ENCODE measurements at places on chromosomes 5 and 9.

DNA sequence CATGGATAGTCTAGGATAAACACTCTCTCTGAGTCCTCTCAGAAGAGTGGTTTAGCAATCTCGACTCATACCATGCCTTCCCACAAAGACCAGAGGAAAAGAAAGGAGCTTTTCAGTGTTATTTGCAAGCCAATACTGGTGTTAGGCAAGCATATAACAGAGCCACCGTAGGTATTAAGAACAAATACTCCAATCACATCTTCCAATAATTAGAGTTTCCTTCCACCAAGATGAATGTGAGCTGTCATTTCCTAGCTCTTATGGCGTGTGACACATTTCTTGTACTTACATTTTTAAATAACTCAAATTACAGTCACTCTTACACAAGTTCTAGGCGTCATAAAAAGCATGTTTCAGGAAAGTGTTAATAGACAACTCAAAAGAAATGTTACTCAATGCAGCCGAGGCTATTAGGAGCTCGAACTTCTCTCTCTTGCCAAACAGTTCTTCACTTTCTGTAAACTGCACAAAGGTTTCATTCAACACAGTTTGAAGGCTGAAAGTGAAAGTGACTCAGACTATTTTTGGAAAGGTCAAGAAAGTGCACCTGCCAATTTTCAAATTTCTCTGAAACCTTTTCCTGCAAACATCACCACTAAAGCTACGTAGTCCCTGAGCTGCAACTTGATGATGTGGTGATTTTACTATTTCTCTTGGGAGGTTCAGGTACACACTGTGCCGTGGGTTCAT is 153.8 kb downstream of the AUH start:
- DNase-seq = no peak

GRCh38 chr5:77770293-77771005 is 5.7 kb downstream of the TBCA start:
- no peak for DNase-seq

- DNase-seq = no peak
Measured at GRCh38 chr9:109781541-109782197, 1.7 kb downstream of the PALM2AKAP2 start.

- DNase-seq = no peak
Measured at GRCh38 chr5:113153512-113154097, 177.0 kb downstream of the DCP2 start.

- no peak for DNase-seq
Measured at GRCh38 chr5:76470976-76471375, 67.9 kb downstream of the IQGAP2 start.

DNA sequence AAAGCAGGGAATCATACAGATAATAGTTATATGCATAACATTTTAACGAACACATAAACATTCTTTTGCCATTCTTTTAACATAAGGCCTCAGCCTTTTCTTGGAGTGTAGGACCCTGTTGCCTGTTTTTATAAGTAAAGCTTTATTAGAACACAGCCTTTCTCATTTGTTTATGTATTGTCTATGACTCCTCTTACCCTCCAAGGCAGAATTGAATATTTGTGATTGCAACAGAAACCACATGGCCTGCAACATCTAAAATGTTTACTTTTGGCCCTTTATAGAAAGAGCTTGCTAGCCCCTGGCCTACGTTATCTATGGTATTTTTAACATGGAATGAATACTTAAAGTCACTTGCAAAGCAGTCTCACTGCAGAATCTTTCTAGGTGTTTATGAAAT is 2.6 kb downstream of the SLC31A1 start:
- DNase-seq = no peak

- DNase-seq = no peak
Measured at GRCh38 chr5:19795218-19795617, 192.8 kb downstream of the CDH18 start.

- no peak for DNase-seq
Measured at GRCh38 chr5:61631438-61631941, 299.4 kb downstream of the ZSWIM6 start.

DNA sequence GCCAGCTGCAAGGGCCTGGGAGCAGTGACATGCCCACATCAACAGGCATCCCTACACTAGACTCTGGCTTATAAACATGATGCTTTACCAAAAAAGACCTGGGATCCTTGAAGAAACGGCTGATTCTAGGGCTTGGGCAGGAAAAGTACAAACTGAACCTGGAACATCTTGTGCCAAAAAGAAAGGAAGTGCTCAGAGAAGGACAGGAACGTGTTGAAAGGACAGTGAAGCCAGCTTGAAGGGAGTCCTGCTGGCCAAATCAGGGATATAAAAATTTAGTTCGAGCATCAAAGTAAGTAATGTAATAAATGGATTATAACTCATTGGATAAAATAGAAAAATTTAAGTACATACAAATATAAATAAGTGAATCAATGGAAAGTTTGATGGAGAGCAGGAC is 58.1 kb downstream of the ALDH7A1 start:
- no peak for DNase-seq

DNA sequence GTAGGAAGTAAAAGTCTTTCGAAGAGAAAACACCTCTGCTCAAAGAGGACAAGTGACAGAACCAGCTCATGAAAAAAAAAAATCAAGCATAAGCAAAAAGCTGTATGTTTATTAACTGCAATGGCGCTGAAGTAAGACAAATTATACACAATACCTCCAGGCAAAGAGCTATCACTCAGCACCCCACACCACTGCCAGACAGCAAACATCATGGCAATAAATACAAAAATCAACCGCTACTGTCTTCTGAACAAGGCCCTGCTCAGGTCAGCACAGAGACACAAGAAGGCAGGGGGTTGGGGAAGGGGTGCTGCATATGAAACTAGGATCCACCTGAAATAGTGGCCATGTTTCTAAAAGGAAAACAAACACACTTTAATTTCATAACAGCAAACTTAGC is 50.4 kb downstream of the MAPKAP1 start:
- DNase-seq = no peak

- no peak for DNase-seq
Measured at GRCh38 chr5:34868791-34869190, 29.8 kb downstream of the TTC23L start.

DNA sequence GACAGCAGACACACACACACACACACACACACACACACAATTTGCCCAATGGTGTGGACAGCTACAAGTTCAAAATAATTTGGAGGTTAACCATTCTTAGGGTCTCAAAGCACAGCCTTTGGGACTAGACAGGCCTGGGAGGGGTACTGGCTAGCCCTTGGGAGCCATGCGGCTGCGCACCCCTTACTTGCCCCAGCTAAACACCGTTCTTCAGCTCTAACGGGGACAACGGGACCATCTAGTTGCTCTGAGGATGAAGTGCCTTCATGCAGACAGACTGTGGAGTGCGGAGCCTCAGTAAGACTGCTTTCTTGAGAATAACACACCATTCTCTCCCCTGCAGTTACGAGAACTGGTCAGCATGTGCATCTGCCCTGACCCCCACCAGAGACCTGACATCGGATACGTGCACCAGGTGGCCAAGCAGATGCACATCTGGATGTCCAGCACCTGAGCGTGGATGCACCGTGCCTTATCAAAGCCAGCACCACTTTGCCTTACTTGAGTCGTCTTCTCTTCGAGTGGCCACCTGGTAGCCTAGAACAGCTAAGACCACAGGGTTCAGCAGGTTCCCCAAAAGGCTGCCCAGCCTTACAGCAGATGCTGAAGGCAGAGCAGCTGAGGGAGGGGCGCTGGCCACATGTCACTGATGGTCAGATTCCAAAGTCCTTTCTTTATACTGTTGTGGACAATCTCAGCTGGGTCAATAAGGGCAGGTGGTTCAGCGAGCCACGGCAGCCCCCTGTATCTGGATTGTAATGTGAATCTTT is 64.6 kb downstream of the PSMB7 start:
- no peak for DNase-seq
